ENCODE measurements at places on chromosomes 6 and 20. TPM values are rescaled to one million over a fixed set of nuclear protein-coding genes. Genes with fewer than 3 reads are reported as not detected.

GRCh38 chr6:32475392-32476206 is 35.9 kb downstream of the HLA-DRA start:
- H3K36me3 ChIP-seq = no peaks in the 10 kb centered on the region
- H3K4me1 ChIP-seq = no peaks in the 10 kb centered on the region
- no peak overlapping the region for H3K27ac ChIP-seq

DNA sequence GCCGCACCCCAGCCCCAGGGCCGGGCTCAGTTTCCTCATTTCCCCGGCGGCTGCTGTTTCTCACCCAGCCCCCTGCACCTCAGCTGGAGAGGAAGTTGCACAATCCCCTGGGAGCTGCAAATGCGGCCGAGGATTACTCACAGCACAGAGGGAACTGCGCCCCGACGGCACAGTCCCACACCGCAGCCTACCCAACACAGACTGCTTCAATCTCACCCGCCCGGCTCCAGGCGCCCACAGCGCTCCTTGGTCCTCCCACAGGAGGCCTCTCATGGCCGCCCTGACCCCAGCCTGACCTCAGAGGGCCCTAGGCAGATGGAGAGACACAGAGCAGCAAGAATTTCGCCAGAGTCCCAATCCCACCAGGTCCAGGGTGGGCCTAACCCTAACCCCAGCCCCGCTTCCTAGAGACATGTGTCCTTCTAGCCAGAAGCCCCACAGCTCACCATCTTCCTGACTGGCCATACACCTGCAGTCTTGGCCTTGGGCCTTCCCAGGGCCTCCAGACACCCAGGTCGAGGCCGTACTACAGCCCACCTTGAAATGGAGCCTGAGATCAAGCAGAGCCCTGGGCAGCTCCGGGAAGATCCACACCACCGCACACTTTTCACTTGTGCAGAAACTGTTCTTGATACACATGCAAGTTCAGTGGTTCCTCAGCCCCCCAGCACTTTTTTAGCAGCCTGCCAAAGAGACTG is 11.7 kb downstream of the TFEB start:
- peaks cover 6% of the 10 kb centered on the region for H3K4me1 ChIP-seq
- H3K4me3 ChIP-seq = no peak overlapping the region
- no peak for ATAC-seq
- H3K36me3 ChIP-seq = no peaks in the 10 kb centered on the region
- no peak overlapping the region for H3K27ac ChIP-seq

- no peak for ATAC-seq
- peaks cover 17% of the 10 kb centered on the region for H3K4me1 ChIP-seq
- no peaks in the 10 kb centered on the region for H3K27me3 ChIP-seq
- no peaks in the 10 kb centered on the region for H3K36me3 ChIP-seq
- H3K27ac ChIP-seq = peak overlapping the region; percentile 5
- no peak overlapping the region for H3K4me3 ChIP-seq
Observed at GRCh38 chr6:35492258-35492973, 4.5 kb downstream of the TEAD3 start.

DNA sequence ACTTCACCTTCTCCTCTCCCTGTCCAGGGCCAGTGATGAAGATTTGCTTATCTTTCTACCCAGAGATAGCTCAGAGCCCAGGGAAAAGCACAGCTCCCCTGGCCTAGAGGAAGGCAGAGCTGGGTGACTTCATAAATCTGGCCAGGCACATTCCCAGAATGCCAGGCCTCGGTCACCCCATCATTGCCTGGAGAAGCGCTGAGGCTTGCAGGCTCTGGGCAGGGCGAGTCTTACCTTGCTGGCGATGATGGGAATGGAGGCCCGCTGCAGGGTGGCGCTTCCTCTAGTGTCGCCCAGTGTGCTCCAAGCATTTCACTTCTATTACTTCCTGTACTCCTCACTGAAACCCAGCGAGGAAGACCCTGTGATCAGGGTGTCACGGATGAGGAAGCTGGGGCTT is 60.1 kb downstream of the DAAM2 start:
- H3K27me3 ChIP-seq = peaks cover 7% of the 10 kb centered on the region
- H3K36me3 ChIP-seq = no peaks in the 10 kb centered on the region
- no peak for ATAC-seq
- no peak overlapping the region for H3K27ac ChIP-seq
- no peak overlapping the region for H3K4me3 ChIP-seq

DNA sequence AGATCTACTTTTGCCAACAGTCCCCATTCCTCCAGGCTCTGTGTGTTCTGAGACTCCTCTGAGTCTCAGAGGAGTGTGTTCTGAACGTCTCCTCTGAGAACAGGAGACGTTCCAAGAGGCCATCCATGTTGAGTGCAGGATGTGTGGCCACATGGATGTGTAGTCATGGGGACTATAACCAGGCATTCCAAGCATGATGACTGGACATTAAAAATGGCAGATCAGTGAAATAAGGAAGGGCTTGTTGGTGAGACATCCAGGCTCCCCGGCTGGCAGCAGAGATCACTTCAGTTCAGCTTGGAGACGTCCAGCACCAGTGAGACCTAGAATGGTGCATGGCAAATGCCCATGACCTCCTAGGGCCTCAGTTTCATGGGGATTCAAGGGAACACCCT is 34.3 kb upstream of the POU5F1 start:
- H3K27ac ChIP-seq = peak overlapping the region; percentile 93
- no peak for ATAC-seq

DNA sequence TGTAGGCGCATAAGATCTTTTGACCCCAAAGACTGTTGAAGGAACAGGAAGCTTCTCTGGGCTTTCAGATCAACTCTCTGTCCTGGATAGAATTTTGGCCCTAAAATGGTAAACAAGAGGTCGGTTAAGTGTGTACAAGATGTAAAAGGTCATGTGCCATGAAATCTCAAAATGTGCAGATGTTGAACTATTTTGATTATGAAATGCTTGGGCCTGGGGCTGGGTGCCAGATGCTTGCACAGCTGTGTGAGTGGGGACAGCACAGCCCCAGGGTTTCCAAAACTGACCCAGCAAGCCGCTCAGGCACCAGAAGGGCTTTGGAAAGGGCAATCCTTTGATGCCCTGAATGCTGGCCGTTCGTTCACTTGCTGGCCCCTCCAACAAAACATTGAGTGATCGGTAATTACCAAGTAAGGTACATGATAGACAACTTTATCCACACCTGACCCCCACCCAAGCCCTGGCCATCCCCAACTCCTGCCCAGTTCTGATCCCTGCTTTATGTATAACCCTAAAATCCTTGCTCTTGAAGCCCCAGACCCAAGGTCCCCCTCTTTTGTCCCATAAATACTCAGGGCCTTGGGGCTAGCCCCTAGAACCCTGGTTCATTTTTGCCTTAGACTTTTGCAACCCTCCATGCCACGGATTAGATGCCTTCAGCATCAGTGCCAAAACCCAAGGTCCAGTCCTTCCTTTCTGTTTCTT is 1.9 kb downstream of the TMEM239 start:
- H3K4me3 ChIP-seq = no peak overlapping the region
- ATAC-seq = no peak
- H3K4me1 ChIP-seq = peaks cover 5% of the 10 kb centered on the region
- H3K36me3 ChIP-seq = no peaks in the 10 kb centered on the region
- H3K27ac ChIP-seq = peak overlapping the region; percentile 26

GRCh38 chr20:19074828-19075516 is 137.5 kb upstream of the SLC24A3 start:
- no peaks in the 10 kb centered on the region for H3K36me3 ChIP-seq
- peaks cover 3% of the 10 kb centered on the region for H3K27me3 ChIP-seq
- no peak overlapping the region for H3K27ac ChIP-seq
- no peaks in the 10 kb centered on the region for H3K4me1 ChIP-seq
- no peak overlapping the region for H3K4me3 ChIP-seq

DNA sequence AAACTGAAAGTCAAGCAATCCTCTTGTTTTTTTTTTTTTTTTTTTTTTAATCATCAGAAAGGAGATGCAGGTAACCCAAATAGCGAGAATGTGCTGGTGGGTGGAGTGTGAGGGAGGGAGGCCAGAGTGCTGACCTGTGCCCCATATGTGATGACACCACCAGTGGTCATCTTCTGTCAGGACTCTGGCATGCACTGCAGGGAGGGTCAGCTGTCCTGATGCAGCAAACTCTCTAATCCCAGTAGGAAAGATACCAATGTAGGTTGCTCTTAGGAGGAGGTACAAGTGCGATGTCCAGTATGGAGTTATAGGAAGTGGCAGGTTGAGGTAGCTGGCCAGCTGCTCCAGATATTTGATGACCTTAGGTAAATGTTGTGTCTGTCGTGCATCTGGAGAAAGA is 2.8 kb upstream of the CST4 start:
- H3K4me1 ChIP-seq = no peaks in the 10 kb centered on the region
- H3K4me3 ChIP-seq = no peak overlapping the region
- H3K36me3 ChIP-seq = no peaks in the 10 kb centered on the region

TAP2 gene
- 169 TPM for total RNA-seq

HDGFL1 gene
- total RNA-seq = not detected

PHACTR1 gene
- total RNA-seq = 0.05 TPM

GSTA2 gene
- not detected for total RNA-seq

KHDC1 gene
- 5.1 TPM for total RNA-seq

PRKN gene
- 0.84 TPM for total RNA-seq

PTCHD4 gene
- total RNA-seq = not detected

Measured in activated T-helper 17 cell treated with anti-CD3 and anti-CD28 coated beads, Interleukin-2, amount 50 U/mL, for 72 hours (primary cell).